ENCODE measurements at places on chromosomes 6 and 20. TPM values are rescaled to one million over a fixed set of nuclear protein-coding genes. Genes with fewer than 3 reads are reported as not detected.

DNA sequence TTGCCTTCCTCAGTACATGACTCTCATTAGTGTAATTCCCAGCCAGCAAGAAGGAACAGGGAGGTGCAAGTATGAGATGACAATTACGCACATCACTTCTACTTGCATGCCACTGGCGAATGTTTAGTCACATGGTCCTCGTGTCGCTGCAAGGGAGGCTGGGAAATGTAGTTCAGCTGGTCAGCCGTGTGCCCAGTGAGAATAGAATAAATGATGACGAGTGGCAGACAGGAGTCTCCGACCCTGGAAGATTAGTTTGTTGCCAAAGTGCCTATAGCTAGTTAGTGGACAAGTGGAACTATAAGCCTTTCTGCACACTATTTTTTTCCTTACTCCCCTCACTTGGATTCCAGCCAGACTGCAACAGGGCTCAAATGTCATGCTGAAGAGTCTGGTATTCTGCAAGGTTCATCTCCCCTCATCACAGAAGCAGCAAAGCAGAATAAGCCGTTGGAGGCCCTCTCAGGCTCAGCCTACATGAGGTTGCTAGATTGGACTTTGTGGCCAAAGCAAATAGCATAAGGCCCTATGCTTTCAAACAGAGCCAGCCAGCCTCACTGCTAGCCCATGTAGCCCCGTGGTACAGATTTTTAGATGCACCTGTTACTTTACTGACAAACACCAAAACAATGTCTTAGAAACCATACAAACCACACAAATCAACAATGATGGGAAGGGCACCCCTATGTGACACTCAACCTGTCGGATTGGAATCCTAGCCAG, 9.7 kb downstream of the LINC00237 start:
- DNase-seq = peak; percentile 85

GRCh38 chr20:47179267-47179666, 177.2 kb downstream of the ZMYND8 start:
- DNase-seq = no peak

MAS1 gene
- total RNA-seq = not detected

DNA sequence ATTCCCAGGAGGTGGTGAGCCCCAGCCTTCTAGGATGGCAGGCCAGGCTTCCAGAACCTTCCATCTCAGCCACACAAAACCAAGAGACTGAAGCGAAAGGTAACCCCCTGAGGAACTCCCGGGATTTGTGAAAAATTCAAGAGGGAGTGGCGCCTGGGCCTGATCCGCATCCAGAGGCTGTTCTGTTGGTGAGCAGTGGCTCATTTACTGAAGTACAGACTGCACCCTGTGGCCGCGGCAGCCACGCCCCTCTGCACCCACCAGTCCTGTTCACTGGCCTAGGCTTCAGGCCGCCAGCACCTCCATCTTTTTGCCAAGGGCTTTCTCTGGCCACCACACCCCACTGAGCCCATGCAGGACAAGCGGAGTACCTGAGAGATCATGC, 79.1 kb upstream of the PTPN1 start:
- no peak for DNase-seq

- DNase-seq = no peak
Measured at GRCh38 chr6:19602434-19603013, 234.6 kb upstream of the ID4 start.

GPLD1 gene
- 9.0 TPM for total RNA-seq

Measured in Karpas-422 (cell line).